Stimulated activated CD4-positive, alpha-beta T cell treated with anti-CD3 and anti-CD28 coated beads, Interleukin-1b, Interleukin-23, amount 100 ng/mL, for 4 hours (primary cell): ENCODE measurements at places on chromosomes 1 and 21.

DNA sequence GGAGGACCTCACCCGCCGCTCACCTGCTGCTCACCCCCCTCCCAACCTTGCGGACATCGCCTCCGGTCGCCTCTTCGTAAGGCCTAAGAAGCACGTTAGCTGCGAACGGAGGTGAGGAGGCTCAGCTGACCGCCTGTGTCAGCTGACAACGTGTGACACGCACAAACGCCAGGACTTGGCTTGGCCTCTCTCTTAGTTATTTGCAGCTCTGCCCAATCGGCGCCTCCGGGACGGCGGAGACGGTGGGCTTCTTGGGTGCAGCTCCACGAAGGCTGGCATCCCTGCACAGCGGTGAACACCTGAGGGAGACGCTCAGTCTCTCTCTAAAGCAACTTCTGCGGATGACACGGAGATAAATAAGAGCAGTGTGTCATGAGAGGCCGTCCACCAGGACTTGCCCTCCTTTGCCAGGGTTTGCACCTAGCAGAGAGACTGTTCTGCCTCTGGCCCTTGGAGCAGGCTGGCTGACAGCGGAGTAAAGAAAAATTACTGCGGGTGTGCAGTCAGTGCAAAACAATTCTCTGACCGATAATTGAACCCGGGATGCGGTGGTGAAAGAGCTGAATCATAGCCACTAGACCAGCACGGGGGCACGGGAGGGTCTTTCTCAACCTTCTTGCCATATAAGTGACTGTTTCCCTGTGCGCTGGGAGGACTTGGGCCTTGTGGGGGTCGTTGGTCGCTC lies 318.9 kb downstream of the FAM72C start:
- DNase-seq: no peak

GRCh38 chr1:84620720-84621313 lies 46.6 kb upstream of the CTBS start:
- DNase-seq: peak; percentile 73

DNA sequence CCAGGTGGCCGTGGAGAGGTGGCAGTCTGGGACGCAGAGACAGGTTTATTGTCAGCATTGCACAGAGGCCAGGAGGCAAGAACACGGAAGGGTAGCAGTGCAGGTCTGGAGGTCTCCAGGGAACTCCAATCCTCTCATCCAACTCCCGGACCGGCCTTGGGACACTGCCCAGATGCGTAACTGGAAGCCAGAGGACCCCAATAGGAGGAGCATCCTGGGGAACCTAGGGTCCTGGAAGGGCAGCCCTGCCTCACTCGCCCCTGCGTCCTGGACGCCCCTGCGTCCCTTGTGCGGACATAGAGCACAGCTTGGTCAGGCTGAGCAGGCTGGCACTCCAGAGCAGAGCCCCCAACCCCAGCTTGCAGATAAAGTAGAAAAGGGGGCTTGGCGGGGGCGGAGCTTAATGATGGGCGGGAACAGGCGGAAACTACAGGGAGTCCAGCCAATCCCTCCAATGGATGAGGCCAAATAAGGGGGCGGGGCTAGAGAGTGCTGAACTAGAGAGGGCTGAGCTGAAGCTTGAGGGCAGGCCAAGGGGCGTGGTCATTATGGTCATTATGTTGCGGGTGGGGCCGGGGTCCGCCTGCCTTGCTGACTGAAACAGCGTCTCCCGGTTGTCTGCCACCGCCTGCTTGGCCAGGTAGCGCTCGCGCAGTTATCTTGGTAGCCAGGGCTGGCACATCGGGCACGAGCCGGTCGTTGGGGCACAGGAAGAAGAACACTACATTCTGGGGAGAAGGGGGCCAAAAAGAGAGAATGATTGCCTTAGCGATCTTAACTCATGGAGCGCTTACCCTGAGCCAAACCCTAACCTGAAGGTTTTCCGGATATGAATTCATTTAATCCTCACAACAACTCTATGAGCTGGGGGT lies 3.7 kb upstream of the ARHGEF19 start:
- DNase-seq: no peak

DNA sequence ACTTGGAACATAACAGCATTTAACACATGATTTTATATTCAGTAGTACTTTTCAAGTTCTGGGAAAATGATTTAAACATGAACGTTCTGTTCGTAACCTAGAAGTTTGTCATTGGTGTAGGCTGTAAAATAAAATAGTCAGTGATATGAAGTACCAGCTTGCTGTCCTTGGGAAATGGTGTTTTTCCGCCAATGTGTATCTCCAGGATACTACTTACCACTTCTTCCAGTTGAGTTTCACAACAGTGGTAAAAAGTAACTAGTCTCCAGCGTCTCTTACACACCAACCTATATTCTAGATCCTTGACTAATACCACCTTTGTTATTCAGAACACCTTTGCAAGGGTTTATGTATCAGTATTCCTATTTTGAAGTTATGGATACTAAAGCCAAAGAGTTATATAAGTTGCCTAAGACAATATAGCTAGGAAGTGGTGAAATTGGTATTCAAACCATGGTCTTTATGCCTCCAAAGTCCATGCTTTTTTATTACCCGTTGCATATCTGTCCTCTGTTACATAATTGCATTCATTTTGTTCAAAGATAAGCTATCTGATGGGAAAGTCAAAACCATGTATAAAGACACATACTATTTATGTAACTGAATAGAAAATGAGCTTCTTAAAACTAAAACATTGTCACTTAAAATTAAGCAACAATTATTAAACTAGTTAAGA lies 43.1 kb downstream of the HOOK1 start:
- DNase-seq: no peak

DNA sequence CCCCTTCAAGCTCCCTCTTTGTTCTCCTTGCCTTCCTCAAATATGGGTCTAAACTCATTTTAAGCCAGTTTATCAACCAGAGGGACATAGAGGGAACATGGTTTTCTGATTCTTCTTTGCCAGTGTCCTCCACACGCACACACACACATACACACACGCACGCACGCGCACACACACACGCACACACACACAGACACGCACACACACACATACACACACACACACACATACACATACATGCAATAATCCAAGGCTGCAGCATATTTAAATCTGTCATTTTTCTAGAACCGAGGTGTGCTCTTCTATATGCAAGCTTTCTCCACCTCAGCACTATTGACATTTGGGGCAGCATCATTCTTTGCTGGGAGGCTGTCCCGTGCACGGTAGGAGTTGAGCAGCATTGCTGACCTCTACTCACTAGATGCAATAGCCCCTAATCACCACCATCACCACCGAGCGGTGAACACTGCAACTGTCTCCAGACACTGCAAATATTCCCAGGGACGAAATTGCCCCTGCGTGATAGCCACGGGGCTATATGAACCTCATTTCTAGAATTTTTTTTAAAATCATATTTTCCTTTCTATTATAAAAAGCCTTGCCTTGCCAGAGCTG lies 8.0 kb downstream of the TNFRSF9 start:
- DNase-seq: no peak

GRCh38 chr1:236465959-236466303 lies 57.9 kb upstream of the LGALS8 start:
- no peak for DNase-seq

DNA sequence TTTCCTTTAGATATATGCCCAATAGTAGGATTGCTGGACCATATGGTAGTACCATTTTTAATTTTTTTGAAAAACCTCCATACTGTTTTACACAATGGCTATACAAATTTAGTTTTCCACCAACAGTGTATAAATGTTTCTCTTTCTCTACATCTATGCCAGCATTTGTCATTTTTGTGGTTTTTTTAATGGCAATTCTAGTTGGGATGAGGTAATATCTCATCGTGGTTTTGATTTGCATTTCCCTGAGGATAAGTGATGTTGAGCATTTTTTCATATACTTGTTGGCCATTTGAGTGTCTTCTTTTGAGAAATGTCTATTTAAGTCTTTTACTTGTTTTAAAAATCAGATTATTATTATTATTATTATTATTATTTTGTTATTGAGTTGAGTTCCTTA lies 35.5 kb downstream of the PLA2G4A start:
- DNase-seq: no peak

GRCh38 chr1:32702599-32703478 lies at the start of gene SYNC:
SYNC (minus strand) TSS chr1:32702770; CDS start chr1:32702660, 110 bp downstream.
- DNase-seq: no peak

- DNase-seq: no peak
Observed at GRCh38 chr1:33025761-33026160, 10.9 kb downstream of the AK2 start.

GRCh38 chr1:39410915-39411436 lies 80.5 kb upstream of the BMP8A start:
- DNase-seq: peak; percentile 49

- no peak for DNase-seq
Observed at GRCh38 chr21:35366394-35367080, 317.4 kb upstream of the RUNX1 start.

GRCh38 chr1:78176448-78176847 lies 130.7 kb downstream of the GIPC2 start:
- no peak for DNase-seq

- DNase-seq: no peak
Observed at GRCh38 chr1:65178235-65178634, 30.2 kb downstream of the AK4 start.

- DNase-seq: no peak
Observed at GRCh38 chr1:213905344-213905743, 82.4 kb upstream of the PROX1 start.

- no peak for DNase-seq
Observed at GRCh38 chr21:44857127-44857892, 16.2 kb downstream of the PTTG1IP start.

DNA sequence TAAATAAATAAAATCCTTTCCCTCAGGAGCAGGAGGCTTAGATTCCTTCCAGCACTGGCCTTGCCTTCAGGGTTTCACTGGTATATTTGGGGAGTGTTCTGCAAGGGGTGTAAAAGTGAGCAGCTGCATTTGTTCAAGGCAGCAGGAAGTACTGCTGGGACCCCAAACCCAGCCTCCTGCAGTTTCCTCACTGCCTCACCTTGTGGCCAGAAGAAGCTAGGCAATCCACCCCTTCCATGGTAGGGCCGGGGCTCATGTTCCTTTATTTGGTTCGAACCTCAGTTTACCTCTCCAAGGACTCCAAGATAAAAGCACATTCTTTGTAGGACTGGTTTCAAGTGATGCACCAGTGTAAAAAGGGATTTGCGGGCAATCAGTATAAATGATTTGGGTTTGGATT lies 21.0 kb upstream of the CFAP126 start:
- DNase-seq: no peak

DNA sequence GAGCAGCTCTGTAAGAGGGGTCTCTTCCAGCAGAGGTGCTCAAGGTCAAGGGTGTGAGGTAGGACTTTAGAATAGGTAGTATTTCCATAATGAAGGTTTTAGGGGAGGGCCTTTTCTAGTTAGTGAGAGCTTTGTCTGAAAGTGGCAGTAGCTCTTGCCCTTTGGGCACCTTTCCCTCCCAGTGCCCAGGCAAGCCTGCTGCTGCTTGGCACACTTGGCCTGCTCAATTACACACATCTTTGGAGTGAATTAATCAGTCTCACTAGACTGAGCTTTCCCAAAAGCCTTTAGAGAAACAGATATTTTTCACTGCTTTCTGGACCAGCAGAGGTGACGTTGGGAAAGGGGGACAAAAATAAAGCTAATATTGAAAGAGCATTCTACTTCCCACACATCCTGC lies 48.0 kb downstream of the MAB21L3 start:
- no peak for DNase-seq

GRCh38 chr1:154590756-154591155 lies 17.2 kb downstream of the ADAR start:
- no peak for DNase-seq

DNA sequence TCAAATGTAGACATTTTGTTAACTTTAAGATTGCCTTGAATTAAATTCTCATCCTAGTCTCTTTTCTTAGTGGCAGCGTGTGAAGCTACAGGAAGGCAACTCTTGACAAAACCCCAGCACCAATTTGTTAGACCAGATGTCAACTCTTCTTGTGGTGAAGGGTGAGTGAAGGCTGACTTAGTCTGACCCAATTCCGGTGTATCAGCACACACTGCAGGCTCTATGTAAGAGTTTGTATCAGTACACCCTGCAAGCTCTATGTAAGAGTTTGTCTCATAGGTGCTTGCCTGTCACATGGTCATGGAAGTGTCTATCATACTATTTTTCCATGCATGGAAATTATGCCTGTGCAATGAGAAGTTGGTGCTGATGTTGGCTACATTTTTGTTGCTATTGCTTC lies 16.8 kb downstream of the CR2 start:
- no peak for DNase-seq

- no peak for DNase-seq
Observed at GRCh38 chr1:230427094-230427876, 1.2 kb upstream of the PGBD5 start.

DNA sequence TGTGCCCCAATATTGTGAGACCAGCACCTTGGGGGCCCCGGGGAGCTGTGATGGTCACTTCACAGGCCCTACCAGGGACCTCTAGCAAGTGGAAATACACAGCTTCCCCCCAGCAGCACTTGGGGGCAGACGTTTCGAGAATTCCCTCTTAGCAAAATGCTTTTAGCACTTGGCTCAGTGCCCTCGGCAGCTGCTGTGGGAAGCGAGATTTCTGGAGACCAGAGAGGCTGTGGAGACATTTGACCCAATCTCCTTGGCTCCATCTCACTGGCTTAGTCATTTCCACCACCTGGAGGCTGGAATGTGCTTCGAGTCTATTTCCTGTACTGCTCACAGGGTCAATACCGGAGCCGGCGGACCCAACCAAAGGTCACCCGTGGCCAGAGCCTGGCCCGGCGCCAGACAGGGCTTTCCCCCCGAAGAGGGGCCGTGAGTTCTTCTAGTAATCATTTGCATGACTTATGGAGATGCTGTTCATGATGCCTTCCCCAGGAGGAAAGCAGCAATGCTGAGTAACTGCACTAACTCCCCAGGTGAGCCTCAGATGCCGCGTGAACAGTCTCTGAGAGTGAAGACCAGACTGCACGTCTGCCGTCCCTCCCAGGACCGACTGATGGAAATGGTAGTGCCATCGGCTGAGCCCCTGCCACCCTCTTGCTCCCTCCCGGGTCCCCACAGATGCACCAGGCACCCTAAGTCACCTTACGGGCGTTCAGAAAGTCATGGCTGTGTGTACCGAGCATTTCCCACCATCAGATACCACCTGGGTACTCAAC lies 4.4 kb upstream of the C2CD2 start:
- DNase-seq: no peak

DNA sequence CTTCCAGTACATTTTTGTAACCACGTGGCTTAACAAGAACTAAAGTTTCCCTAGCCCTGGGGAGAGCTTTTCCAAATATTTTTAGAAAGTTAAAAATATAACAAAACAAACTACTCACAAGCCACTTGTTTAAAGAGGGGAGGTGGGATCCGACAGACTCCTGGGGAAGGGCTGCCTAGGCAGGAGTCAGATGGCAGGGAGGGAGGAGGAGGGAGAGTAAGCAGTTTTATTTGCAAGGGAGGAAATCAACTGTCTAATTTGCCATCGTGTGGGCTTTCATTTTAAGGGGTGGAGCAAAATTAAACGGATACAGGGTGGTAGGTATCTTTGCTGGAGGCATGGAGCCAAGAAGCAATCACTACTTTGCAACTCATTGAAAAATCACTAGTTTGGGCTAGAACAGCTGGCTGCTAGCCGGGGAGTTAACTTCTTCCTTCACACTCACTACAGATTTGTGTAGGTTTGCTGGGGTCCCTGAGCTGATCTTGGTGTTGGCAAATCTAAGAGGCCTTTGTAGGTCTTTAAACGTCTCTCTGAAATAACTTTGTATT lies 8.8 kb downstream of the BARHL2 start:
- no peak for DNase-seq
